ENCODE measurements at places on chromosomes 13 and 19. TPM values are rescaled to one million over a fixed set of nuclear protein-coding genes. Genes with fewer than 3 reads are reported as not detected.

GRCh38 chr13:51970349-51970748, 40.9 kb downstream of the ATP7B start:
- no peak for DNase-seq

- DNase-seq = no peak
Observed at GRCh38 chr19:9986787-9987281, 23.5 kb downstream of the COL5A3 start.

DNA sequence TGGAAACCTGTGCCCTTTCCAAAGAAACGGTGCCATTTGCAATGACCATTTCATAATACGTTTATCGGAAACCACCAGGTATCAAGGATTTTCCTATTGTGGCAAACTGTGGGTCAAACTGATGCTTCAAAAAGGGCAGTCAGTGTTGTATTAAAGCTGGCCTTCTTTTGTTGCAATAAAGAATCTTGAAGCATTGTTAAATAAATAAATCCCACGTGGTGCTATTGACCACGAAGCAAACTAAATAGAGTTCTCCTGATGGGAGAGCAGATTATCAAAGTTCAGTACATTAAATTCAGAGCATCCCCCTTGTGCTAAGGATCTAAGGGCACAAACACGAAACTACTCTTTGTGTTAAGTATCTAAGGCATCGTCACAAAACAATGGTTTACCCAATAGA, 545.9 kb upstream of the MIR17HG start:
- no peak for DNase-seq

DNA sequence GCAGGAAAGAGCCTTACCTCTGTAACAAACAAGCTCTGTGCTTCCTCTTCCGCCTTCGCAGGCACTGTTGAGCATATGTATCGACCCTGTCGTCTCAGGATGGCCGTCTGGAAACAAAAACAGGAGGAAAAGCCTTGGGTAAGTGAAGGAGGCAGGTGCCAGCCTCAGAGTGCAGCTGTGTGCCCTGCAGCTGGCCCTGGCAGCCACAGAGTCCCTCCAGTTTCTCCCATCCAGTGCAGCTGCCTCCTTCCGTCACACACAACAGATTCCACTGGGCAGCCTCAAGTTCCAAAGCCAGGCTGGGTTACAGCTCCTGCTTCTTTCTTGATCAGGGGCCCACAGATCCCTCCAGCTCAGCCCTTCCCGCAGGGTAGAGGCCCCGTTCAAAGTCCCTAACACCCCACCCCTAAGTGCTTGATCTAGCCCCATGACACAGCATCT, 47.7 kb downstream of the DOCK9 start:
- no peak for DNase-seq

DNA sequence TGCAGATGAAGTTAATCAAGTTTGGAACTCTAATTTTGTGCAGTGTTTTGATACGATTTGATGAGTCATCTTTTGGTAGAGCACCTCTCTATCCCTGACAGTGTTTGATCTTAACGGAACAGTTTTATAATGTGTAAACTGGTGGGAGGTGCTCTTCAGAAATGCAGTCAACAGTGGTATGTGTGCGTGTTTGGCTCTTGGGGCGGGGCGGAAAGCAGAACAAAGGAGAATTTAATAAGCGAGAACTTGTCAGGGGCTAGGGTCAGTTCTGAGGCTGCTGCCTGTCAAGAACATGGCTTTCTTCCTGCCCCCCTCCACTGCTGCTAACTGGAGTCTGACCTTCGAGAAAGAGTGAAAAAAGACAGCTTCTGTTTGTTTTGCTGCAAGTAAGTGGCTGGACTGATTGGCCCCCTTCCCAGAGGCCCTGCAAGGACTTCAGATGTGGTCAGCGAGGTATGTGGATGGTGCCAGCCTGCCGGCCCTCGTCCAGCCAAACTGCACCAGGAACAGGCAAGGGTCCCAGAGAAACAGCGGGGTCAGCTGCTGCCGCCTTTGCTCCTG, 40.8 kb downstream of the BBC3 start:
- DNase-seq = peak; percentile 71

GRCh38 chr13:30289533-30289932, 17.8 kb downstream of the KATNAL1 start:
- DNase-seq = no peak

- DNase-seq = no peak
Observed at GRCh38 chr13:80360453-80360800, 19.5 kb upstream of the SPRY2 start.

DNA sequence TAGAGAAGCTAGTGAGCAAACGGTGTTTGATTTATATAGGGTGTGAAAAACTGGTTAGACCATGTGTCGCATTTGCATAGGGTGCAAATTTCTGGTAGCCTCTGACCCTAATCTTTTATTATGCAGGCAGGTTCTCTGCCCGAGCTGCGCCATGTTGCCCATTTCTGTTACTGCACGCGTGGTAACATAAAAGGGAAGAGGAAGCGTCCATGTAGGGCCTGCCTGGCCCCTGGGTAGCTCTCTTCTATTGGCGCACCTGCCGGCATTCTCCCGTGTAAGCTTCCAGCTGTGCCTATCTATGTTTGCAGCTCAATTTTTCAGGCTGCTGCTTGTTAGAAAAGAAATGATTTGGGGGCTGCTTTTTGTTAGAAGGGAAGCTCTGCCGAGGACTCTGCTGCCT, 14.0 kb upstream of the CD70 start:
- no peak for DNase-seq

DNA sequence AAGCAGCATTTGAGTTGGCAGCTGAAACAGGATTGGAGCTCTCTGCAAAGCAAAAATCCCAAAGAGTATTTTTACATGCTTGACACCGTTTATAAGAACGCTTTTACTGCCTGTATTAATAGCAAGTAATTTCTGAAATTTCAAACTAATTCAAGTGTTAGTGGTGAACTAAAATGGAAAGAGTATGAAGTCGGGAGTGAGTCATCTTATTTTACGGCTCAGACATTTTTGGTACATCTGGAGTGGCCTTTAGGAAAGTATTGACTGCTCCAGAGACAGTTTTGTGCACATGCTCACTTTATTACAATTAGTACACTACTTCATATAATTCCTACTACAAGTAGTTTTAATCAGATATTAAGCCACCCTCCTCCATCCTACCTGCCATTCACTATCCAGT, 167.4 kb downstream of the SLITRK6 start:
- no peak for DNase-seq

- no peak for DNase-seq
Observed at GRCh38 chr13:79678100-79678499, 197.1 kb downstream of the NDFIP2 start.

- no peak for DNase-seq
Observed at GRCh38 chr13:34124666-34125306, 306.8 kb downstream of the RFC3 start.

DNA sequence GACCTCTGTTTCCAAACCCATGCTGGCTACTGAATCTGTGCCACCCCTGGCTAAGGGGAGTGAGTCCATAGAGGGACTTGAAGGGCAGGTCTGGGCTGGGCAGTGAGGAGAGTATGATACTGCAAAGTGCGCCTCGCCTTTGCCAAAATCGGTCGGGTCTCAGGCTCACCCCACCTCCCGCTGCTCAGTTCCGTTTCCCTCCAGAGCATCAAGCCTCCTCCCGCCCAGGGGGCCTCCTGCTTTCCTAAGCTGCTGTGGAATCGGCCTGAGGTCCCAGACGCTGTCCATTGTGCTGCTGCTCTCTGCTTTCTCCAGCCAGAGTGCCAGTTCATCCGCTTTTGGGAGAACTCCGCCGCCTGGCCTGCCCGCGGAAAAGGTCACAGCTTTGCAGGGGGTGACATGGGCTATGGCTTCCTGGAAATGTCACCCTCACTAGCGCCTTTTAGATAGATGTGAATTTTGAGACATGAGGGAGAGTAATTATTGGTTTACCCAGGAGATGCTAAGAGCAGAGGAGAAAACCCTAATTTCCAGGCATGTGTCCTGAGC, 1418.4 kb downstream of the UQCRFS1 start:
- no peak for DNase-seq

GRCh38 chr13:51134763-51135365, 23.8 kb upstream of the C13orf42 start:
- no peak for DNase-seq

GRCh38 chr13:80361883-80362327, 21.0 kb upstream of the SPRY2 start:
- DNase-seq = no peak

GRCh38 chr19:13856497-13856896, 20.4 kb upstream of the NANOS3 start:
- no peak for DNase-seq

- no peak for DNase-seq
Observed at GRCh38 chr19:30341611-30342201, 30.5 kb upstream of the ZNF536 start.

GRCh38 chr19:29315556-29316190, 102.7 kb upstream of the UQCRFS1 start:
- DNase-seq = no peak

DNA sequence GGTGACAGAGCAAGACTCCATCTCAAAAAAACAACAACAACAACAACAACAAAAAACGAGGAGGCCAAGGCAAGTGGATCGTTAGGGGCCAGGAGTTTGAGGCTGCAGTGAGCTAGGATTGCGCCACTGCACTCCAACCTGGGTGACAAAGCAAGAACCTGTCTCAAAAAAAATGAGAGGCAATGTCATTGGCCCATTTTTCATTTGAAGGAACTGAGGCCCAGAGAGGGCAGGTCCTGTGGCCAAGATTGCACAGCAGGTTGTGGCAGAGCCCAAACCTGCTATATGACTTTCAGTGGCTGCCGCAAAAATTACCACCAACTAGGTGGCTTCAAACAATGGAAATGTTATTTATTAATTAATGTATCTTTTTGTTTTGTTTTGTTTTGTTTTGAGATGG, 5.5 kb downstream of the PIK3R2 start:
- no peak for DNase-seq

GRCh38 chr19:56477429-56478338, 539 bp upstream of the ZNF667 start:
- DNase-seq = peak; percentile 51

- no peak for DNase-seq
Observed at GRCh38 chr19:45175515-45176345, 2.3 kb downstream of the TRAPPC6A start.

DNA sequence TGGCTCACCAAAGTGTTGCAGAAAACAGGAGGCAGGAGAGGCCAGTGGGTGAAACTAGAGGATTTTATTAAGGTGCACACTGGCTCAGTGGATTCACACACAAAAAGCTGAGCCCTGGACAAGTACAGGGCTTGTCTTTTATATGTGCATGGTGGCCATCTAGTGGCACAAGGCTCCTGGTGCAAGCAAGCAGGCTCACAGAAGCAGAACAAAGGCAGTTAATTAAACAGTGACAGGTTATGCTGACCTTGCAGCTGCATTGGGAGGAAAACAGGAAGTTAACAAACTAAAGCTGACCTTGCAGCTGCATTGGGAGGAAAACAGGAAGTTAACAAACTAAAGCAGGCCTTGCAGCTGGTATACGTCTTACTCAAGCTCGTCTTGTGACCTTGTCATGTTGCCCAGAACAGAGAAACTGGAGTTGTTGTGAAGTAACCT, 65.3 kb upstream of the ZNF681 start:
- peak; percentile 17 for DNase-seq

GRCh38 chr19:38684862-38685665, 37.6 kb downstream of the ACTN4 start:
- no peak for DNase-seq

DNA sequence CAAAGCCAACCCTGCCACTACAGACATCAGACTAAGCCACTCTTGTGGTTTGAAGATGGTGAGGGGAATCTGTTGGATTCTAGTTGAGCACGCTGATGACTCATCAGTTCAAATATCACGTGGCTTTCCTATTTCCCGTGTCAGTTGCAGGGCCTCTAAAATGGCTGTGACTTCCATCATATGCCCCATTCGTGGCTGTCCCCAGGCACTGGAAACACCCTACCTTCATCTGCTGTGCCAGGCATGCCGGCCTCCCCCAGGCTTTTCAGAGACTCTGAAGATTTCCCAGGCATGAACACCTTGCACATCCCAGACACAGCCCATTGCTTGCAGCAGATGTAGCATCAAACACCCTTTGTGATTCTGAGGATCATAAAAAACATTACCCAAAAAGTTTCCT, 659.9 kb downstream of the UQCRFS1 start:
- no peak for DNase-seq

DNA sequence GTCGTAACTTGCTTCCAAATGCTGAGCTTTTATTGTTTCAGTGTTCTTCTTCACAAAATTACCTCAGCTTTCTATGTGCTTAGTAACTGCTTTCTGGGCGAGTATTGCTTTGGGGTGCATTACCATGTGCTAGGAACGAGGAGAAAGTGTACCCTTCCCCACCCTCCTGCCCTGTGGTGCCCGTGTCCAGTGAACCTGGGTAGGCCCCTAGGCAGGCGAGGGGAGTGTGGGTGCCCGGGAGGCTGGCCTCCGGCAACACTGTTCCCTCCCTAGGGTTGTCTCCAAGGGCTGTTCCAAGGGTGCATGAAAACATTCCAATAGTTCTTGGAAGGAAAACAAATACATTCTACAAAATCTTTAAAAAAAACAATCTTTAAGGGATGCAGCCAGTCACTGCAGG, 216.5 kb upstream of the SOX1 start:
- DNase-seq = no peak

DNA sequence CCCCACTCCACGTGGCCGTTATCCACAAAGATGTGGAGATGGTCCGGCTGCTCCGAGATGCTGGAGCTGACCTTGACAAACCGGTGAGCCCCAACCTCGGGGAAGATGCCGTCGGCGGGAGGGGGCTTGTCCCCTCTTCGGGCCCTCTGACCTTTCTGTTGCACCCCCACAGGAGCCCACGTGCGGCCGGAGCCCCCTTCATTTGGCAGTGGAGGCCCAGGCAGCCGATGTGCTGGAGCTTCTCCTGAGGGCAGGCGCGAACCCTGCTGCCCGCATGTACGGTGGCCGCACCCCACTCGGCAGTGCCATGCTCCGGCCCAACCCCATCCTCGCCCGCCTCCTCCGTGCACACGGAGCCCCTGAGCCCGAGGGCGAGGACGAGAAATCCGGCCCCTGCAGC, 4.8 kb downstream of the CCER2 start:
- no peak for DNase-seq

- no peak for DNase-seq
Observed at GRCh38 chr19:42538841-42539709, 10.8 kb upstream of the CEACAM1 start.

Gene NLRP4
- total RNA-seq = not detected

Gene ZNF570
- total RNA-seq = 3.6 TPM

Gene PLK5
- total RNA-seq = not detected

Gene NKPD1
- not detected for total RNA-seq

Gene UPK1A
- 4.4 TPM for total RNA-seq

Gene C13orf42
- total RNA-seq = not detected

Gene PLIN4
- total RNA-seq = 0.08 TPM

Gene IGFL1
- total RNA-seq = not detected

Gene ATP8A2
- total RNA-seq = 0.25 TPM

Gene S1PR4
- 62.1 TPM for total RNA-seq

Measured in activated naive CD4-positive, alpha-beta T cell treated with anti-CD3 and anti-CD28 coated beads, Interleukin-2, amount 50 U/mL, for 72 hours (primary cell).